Germinal center (tissue), 1 donor: ENCODE measurements at places on chromosomes 3 and 15.

DNA sequence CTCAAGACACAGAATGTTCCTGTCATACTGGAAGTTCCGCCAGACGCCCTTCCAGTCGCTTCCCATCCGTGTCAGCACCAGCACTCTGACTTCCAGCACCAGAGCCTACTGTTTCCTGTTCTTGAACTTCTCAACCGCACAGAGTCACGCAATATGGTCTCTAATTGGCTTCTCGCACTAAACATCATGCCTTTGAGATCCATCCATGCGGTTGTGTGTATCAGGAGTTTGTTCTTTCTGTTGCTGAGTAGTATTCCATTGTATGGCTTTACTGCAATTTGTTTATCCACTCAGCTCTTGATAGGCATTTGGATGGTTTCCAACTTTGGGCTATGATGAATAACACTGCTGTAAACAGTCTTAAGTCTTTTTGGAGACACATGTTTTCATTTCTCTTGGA is 112.1 kb downstream of the LRRK1 start:
- no peak for DNase-seq

- no peak for DNase-seq
These were observed 265.4 kb upstream of the KCNMB2 start for GRCh38 chr3:178270838-178271237.

- DNase-seq = no peak
These were observed 131.8 kb downstream of the TPRG1 start for GRCh38 chr3:189303584-189303983.

DNA sequence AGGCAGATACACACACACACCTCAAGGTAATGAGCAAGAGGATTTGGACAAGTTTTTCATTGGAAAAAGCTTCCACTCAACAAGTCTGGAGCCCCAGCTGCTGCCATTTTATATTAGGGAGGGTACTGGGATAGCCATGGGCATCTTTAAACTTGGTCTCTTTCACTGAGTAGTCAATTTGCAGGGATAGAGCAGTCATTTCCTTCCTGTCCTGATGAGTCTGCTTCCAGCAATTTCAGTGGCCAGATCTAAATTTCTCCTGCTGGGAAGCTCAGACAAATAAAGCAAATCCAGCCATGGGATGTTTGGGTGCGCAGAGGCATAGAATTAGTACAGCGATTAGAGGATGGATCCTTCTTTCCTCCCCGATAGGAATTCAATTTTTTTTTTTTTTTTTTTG is 874 bp upstream of the ERC2 start:
- no peak for DNase-seq

DNA sequence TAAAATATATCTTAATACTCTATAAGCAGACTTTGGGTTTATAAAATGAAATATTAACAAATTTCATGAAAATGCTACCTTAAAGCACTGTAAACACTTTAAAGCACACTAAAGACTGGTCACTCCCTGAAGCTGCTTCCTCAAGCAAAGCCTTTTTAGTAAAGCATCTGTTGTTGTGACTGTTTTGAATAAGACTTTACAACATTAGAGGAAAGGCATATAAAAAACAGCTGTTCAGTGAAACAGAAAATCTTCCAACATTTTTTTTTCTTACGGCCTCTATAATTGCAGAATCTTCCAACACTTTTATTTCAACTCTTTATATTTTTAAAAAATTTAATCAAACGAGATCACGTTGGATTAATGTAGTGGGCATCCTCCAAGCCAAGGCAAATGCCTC is 48.1 kb downstream of the GRK7 start:
- no peak for DNase-seq

- DNase-seq = no peak
These were observed 53.3 kb downstream of the SLC6A6 start for GRCh38 chr3:14455571-14456317.
